ENCODE measurements at places on chromosomes 7 and 10.
A peak's percentile ranks its signal among the peaks of the same experiment; 100 is the strongest.

GRCh38 chr7:41870461-41871138, 167.7 kb upstream of the INHBA start:
- peaks cover 26% of the 10 kb centered on the region for H3K4me1 ChIP-seq
- H3K36me3 ChIP-seq = no peaks in the 10 kb centered on the region
- no peaks in the 10 kb centered on the region for H3K27me3 ChIP-seq
- no peak overlapping the region for H3K4me3 ChIP-seq
- no peak for DNase-seq

DNA sequence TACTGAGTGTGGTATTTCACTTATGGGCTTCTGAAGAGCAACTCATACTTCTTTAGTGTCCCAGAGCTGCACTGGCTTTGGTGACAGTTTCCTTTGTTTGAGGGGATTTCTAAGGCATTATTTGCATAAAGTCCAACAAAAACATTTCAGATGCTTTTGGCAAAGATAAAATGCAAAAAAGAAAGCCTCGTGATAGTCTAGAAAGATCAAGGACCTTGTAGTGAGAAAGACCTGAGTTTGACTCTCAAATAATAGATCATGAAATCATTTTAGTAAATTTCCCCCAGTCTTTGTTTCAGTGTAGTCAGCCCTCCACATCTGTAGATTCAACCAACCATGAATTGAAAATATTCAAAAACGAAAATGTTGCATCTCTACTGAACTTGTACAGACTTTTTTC, 107.4 kb downstream of the EEPD1 start:
- no peak overlapping the region for H3K4me3 ChIP-seq
- no peak overlapping the region for H3K27ac ChIP-seq
- H3K4me1 ChIP-seq = peaks cover 7% of the 10 kb centered on the region

- H3K27ac ChIP-seq = no peak overlapping the region
- no peak for DNase-seq
- H3K27me3 ChIP-seq = no peaks in the 10 kb centered on the region
- H3K4me1 ChIP-seq = no peaks in the 10 kb centered on the region
Measured at GRCh38 chr10:130812381-130813148, 499.0 kb downstream of the TCERG1L start.

- H3K4me3 ChIP-seq = no peak overlapping the region
- no peak for DNase-seq
- no peak overlapping the region for H3K27ac ChIP-seq
- H3K4me1 ChIP-seq = no peaks in the 10 kb centered on the region
- H3K27me3 ChIP-seq = no peaks in the 10 kb centered on the region
Measured at GRCh38 chr7:24346129-24346528, 62.1 kb downstream of the NPY start.

- peak overlapping the region; percentile 24 for H3K27ac ChIP-seq
- H3K27me3 ChIP-seq = peaks cover 23% of the 10 kb centered on the region
- DNase-seq = peak; percentile 5
- peak overlapping the region; percentile 57 for H3K4me3 ChIP-seq
Measured at GRCh38 chr7:159030490-159031134, 114.1 kb downstream of the VIPR2 start.

GRCh38 chr7:23696916-23697441, 13.0 kb upstream of the STK31 start:
- H3K4me3 ChIP-seq = no peak overlapping the region
- H3K27me3 ChIP-seq = no peaks in the 10 kb centered on the region
- H3K36me3 ChIP-seq = peaks cover 9% of the 10 kb centered on the region
- H3K4me1 ChIP-seq = no peaks in the 10 kb centered on the region
- H3K27ac ChIP-seq = no peak overlapping the region

GRCh38 chr7:81903115-81903514, 133.3 kb upstream of the HGF start:
- no peak for DNase-seq
- H3K27me3 ChIP-seq = no peaks in the 10 kb centered on the region
- H3K36me3 ChIP-seq = no peaks in the 10 kb centered on the region

DNA sequence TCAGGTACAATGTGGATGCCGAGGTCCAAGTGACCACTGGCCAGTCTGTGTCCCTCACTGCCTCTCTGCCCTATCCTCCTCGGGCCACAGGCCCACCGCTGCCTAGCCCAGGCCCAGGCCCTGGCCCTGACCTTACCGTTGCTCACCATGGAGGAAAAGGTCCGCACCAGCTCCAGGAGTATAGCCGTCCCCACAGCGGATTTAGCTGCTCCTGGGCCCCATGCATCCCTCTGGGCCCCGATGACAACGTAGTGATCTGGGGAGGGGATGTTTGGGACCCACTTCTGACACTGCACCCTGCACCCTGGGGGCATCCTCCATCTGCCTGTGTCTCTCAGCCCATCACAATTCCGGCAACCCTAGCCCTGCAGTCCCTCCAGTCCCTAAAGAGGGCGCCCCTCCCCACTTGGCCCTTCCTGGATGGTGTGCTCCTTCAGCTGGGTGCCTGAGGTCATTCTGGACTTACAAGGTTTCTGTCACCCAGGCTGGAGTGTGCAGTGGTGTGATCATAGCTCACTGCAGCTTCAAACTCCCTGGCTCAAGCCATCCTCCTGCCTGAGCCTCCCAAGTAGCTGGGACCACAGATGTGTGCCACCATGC, 12.1 kb downstream of the TFR2 start:
- no peak for DNase-seq
- H3K36me3 ChIP-seq = no peaks in the 10 kb centered on the region
- no peak overlapping the region for H3K4me3 ChIP-seq
- no peaks in the 10 kb centered on the region for H3K27me3 ChIP-seq
- H3K27ac ChIP-seq = no peak overlapping the region

- peaks cover 40% of the 10 kb centered on the region for H3K4me1 ChIP-seq
- no peaks in the 10 kb centered on the region for H3K27me3 ChIP-seq
- no peak for DNase-seq
- peaks cover 52% of the 10 kb centered on the region for H3K36me3 ChIP-seq
Measured at GRCh38 chr7:1502845-1503244, 1.3 kb downstream of the INTS1 start.

Data from tibial nerve (tissue), 4 donors.